Putamen (tissue), 1 donor: ENCODE measurements at places on chromosomes 12 and 14.
A peak's percentile ranks its signal among the peaks of the same experiment; 100 is the strongest.

- DNase-seq: no peak
Measured at GRCh38 chr14:103284574-103285467, 49.2 kb upstream of the EIF5 start.

DNA sequence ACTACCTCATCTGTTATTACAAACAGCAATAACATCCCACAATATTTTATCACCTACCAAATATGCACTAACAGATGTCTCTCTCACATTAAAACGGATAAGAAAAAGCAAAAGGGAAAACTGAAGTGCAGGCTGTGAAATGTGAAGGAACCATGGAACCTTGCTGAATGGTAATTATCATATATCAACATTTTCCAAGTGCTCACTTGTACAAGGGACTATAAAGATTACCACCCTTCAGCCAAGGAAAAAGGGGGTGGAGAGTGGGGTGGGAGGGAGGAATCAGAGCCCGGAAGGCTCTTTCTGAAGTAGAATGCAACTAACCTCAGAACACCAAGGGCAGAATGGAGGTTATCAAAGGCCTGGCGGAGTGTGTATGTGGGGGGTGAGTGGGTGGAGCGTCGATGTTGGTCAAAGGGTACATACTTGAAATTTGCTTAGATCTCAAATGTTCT lies 1.2 kb downstream of the SNX6 start:
- no peak for DNase-seq

DNA sequence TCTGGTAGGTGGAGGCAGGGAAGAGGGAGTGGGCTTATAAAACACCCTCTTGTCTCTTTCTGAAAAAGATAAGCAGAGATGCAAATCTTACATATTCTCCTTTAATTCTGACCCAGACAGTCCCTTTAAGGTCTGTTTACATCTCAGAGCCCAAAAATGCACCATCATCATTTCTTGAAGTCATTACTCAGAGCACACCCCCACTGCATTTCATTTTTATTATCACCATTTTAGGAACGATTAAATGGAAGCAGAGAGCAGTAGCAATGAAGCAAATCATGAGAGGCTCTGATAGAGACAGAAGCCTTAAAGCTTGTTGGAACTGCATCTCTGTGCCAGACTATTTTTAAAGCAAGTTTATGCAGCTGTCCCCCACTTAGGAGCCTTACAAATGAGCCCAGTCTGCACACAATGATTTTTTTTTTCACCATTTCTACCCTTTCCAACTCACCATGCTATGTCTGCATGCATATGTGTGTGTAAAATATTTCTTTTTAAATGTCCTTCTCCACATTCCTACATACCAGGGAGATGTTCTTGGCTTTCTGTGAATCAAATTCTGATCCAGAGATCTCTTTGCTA lies 311.0 kb downstream of the GRIN2B start:
- DNase-seq: peak; percentile 19

GRCh38 chr14:86892152-86892956 lies 1100.6 kb downstream of the GALC start:
- no peak for DNase-seq

DNA sequence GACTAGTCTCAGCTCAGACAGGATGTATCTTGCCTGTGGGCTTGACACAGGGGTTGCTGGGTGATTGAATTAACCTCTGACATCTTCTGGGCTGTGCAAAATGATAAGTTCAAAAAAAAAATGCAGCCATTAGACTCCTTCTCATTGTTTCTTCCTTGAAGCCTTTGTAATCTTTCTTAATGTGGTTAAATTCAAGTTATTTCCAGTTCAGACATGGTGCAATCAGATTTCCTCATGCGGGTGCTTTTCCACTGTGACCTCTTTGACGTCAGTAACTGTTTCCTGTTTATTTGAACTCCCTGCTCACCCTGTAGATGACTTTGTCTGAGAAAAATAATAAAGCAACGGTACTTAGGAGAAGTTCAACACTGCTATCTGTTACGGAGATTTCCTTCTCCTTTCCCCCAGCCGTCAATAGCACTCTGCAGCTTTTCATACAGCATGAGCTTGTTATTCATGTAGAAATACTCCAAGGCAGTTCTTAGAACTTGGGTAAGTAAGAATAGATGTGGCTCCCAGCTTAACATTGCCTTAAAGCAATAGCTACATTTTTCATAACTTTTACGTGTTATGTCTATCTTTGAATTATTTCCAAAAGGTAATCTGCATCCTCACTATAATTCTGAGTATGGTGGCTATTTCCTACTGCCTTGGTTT lies 155.5 kb downstream of the PRKCH start:
- DNase-seq: peak; percentile 70

DNA sequence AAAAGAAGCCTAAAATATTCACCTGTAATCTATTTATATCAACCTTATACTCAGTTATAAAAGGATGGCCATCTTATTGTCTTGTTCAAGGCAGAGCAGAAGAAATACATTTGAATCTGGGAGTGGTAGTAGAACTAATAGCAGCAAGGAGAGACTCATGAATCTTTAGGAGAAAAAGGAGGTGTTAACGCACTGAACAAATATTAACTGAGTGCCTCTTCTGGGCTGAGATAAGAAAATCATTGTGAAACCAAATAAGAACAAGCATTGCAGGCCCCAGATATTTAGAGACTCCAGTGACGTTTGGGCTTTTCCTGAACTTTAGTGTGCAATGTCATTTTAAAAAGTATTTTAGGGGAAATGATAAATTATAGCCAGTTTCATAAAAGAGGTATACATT lies 790.6 kb downstream of the DIO2 start:
- DNase-seq: no peak

DNA sequence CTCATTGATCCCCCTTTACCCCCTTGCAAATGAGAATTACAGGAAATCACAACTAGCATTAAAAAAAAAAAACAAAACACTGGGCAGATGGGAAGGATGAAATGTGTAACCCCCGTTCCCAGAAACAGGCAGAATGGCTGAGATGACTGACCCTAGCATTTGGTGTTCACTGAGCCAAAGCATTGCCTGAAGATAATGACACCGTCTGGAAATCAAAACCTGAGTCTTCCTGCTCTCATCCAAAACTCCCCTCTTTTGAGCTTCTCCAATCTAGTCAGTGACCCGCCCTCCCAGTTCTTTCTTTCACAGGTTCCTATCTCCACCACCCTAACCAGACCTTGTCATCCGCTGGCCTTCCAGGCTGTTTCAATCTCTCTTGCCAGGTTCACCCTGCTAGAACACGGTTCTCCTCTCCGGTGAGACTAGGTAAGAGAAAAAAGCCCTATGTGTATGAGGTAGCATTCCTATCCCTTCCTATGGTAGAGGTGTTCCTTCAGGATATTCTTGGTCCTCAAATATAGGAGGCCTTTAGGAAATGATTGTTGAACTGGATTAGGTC lies 21.3 kb downstream of the SUSD6 start:
- DNase-seq: no peak

DNA sequence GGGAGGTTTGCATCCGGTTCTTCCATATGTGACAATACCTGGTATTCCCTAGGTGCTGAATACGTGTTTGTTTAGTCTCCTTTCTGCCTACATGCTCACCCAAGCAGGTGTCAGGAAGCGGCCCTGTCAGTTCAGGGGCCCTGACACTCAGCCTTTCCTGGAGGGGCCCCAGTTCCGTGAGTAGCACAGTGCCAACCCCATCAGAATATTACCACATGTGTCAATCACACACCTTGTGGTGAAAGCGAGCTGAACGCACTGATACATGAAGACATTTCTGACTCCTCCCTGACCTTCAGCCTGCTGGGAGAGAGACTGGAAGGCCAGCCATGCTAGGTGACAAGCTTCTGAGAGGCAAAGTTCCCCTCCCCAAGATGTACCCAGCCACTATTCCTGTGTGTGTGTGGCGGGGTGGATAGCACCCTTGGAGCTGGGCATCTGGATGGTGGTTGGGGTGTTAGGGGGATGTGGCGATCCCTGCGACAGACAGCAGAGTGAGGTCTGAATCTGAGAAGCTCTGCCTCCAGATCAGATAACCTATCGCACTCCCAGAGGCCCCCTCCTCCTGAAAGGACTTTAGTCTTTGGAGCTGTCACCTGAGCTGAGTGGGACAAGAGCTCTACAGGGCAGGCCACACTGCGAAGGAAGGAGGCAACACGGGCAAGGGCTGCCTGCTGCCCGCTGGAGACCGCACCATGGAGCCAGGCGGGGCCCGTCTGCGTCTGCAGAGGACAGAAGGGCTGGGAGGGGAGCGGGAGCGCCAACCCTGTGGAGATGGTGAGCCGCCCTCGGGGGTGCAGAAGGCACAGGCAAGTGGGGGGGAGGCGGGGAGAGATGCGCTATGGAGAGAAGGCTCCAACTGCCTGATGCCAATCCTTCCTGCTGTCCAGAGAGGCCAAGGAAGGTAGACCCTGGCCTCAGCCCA lies at the start of gene SOAT2:
SOAT2 (plus strand) TSS at position 604 of the 925 bp plus-strand sequence; CDS start at position 696, 92 bp downstream.
- no peak for DNase-seq

- no peak for DNase-seq
Measured at GRCh38 chr12:84822525-84822924, 90.1 kb downstream of the SLC6A15 start.

- DNase-seq: no peak
Measured at GRCh38 chr14:26928019-26928418, 330.2 kb upstream of the NOVA1 start.

DNA sequence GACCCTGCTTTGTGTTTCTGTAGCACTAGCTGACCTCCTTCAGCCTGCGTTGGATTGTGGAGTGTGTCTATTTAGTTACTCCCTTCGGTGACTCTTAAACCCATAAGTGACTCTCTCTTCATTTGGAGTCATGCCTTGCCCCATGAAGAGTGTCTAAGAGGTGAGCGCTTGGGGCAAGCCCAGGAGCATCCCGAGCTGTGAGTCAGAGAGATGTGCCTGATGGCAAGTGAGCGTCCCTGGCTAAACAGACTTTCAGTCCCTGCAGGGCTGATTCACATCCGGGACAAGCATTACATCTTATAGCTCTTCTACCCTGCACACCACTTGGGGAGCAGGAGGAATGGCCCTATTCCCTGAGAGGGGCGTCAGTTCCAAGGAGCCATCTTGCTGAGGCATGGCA lies 24.3 kb upstream of the ATF1 start:
- DNase-seq: no peak

- no peak for DNase-seq
Measured at GRCh38 chr14:39467889-39468524, 35.8 kb upstream of the FBXO33 start.

DNA sequence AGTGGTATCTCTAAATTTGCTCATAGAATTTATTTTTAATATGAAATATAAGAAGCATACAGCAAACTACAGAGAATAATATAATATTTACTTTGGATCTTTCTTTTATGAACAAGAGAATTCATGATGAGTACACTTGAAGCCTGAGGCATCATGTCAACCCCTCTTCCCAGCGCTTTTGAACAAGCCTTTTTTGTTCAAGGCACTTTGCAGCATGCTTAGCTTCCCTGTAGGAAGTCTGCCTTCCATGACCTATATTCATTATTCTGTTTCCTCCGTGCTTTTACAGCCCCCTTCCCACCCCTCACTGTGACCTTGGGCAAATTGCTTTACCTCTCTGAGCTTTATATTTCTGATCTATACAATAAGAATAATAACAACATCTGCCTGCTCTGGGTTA lies 41.6 kb downstream of the SCN8A start:
- no peak for DNase-seq

- DNase-seq: peak; percentile 68
Measured at GRCh38 chr14:52835122-52835903, 43.9 kb upstream of the GNPNAT1 start.

GRCh38 chr12:96225994-96226399 lies 31.8 kb downstream of the ELK3 start:
- no peak for DNase-seq

- DNase-seq: no peak
Measured at GRCh38 chr12:3683670-3684069, 69.2 kb downstream of the CRACR2A start.

DNA sequence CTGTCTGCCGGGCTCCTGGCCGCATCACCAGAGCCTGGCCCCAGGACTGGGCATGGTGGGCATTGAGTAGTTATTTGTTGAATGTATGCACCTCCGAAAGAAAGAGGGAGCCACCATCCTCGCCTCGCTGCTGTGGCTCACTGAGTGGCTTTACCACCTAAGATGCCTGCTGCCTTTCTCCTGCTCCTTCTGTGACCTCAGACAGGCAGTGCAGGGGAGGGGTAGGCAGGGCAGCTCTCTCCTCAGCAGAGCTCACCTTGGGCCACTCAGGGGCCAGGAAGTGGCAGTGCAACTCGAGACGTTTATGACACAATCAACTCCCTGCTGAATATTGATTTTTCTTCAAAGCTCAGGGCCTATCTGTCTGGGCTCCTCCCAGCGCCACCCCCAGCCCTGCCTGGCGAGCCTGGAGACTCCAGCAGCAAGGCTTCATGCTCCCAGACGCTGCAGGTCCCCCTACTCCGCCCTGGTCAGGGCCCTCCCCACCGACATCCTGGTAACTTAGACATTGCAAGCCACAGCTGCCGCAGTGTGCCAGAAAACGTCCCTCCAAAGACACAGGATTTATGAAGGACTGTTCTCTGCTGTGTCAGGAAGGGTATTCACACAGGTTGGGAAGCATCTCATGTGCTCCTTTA lies 84.3 kb upstream of the DIO3 start:
- DNase-seq: no peak

DNA sequence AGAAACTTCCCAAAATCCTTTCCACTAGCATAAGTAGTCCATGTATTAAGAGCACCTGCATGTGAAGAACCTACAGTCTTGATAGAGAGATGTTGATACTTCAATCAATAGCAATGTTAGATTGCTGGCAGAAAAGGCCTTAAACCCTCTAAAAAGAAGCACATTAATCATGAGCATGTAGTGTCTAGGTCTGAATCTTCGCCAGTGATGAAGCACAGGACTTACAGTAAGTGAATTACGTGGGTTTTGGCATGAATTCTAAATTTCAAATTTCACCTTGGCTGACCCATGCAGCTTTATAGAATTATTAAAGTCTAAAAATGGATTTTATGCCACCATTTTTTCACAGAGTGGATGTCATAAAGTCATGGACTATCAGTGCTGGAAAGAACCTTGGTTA lies 791.6 kb upstream of the NOVA1 start:
- DNase-seq: no peak

GRCh38 chr12:25058012-25058411 lies 109.1 kb upstream of the BCAT1 start:
- DNase-seq: no peak

GRCh38 chr12:124655048-124655697 lies 87.8 kb upstream of the NCOR2 start:
- peak; percentile 88 for DNase-seq

DNA sequence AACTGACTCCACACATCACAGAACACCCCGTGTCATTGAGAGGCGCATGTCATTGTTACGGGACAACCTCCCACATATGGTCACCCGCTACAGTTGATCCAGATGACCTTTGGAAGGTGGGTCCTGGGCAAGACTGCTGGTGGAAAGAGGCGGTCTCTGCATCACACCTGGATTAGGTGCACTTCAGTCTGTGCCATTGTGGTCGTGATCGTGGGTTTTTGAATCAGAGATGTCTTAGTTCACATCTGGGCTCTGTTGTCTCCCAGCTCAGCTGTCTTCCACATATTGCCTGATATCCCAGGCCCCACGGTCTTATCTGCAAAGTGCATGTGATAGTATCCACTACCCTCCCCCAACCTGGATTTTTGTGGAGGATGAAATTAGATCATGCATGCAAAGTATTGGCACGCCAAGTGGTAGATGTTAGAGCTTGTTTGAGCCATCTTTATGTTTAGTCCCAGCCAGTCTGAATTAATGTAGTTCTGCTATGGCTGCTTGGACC lies 208.7 kb upstream of the FOXN3 start:
- DNase-seq: no peak

GRCh38 chr12:65905405-65905804 lies 81.1 kb downstream of the HMGA2 start:
- no peak for DNase-seq
